GF-D8 (cell line): ENCODE measurements at places on chromosomes 6 and 20.
A peak's percentile ranks its signal among the peaks of the same experiment; 100 is the strongest.

- DNase-seq: no peak
Measured at GRCh38 chr20:43440531-43440930, 17.2 kb upstream of the SRSF6 start.

DNA sequence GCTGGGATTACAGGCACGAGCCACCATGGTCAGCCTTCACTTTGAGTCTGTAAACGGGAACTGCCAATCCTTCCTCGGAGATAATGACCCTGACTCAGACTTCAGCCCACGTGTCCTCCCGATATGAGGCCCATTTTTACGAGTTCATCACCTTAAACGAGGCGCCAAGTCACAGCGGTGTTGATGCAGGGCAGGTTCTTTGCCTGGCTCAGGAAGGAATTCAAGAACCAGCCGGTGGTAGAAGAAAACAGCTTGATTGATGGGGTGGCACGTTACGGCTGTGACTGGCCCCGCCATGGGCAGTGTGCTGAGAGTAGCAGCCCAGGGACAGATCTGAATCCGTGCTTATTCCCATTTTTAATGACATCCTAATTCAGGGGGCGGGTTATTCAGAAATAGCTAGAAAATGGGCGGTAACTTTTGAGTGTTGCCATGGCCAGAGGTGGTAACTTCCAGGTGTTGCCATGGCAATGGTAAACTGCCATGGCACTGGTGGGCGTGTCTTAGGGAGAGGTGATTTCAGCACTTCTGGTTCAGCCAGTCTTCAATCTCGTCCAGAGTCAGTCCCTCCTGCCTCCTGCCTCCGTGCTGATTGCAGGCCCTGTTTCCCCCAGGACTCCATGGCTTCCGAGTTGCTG lies 9.1 kb upstream of the MAP1LC3A start:
- DNase-seq: no peak

GRCh38 chr20:63117661-63118302 lies 98.1 kb downstream of the YTHDF1 start:
- DNase-seq: no peak

- DNase-seq: no peak
Measured at GRCh38 chr6:14423330-14423729, 305.8 kb downstream of the CD83 start.

DNA sequence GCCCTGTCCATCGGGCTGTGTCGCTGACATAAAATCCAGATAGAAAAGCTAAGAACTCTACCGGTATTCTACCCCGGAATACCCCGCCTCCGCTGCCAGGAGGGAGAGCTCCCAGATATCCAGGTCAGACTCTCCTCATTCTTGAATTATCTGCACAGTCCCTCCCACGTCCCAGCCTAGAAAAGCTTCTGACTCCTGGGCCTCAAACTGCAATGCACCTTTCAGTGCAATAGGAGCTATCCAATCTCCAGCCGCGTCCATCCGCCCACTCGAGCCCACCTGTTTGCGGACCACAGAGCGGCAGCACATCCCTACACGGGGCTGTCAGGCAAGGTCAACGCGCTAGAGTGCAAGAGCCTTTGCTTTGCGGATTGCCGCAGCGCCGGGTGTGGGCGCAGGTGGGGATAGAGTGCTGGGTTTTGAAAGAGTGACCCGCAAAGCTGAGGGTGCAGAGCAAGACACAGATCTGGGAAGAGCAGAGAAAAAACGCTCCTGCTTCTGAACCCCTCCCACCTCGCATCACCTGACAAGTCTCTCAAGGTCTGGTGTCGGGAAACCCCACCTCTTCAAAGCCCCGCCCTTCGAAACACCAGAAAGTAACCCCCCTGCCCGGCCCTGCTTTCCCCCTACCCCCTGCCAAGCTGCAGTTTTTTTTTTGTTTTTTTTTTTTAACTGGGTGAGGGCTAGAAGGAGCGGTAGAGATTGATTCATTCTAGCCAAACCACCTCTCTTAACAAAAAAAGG lies 1.3 kb downstream of the TAPBP start:
- DNase-seq: peak; percentile 39

DNA sequence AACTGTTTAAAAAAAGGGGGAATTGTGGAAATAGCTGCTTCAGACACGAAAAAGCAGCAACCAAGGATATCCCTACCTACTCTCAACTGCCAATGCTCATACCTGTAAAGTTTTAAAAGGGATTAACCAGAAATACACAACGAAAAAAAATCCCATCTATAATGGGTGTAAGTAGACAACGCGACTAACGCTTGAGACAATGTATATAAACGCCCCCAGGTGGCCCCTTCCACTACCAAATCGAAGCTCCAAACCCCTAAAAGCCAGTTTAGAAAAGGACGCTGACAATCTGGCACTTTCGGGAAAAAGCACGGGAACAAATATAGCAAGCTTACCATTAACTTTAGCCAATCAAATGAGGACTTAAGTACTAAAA lies 94.5 kb upstream of the BTN3A2 start:
- DNase-seq: no peak

- DNase-seq: no peak
Measured at GRCh38 chr6:156820089-156820798, 43.1 kb downstream of the ARID1B start.

GRCh38 chr6:150877928-150878327 lies 12.4 kb downstream of the MTHFD1L start:
- DNase-seq: no peak

- no peak for DNase-seq
Measured at GRCh38 chr6:168018664-168019063, 21.2 kb downstream of the KIF25 start.

DNA sequence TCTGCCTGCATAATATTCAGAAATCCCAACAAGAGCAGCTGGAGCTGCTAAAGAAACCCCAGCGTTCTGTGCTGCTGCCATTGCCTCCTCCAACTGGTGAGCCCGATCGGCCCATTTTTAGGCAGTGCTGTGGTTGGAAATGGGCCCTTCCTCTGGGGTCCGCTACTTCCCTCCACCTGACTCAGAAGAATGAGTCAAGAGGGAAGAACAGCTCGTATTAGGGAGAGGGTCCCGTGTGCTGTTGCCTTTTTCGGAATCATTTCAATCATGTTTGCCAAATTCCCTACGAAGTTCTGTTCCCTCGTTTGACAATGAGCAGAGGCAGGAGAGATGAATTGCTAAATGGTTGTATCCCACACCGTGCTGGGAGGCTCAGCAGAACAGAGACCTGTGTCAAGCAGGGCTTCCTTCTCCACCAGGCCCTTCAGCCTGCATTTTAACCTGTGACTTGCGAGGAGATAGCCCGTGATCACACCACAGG lies 38.4 kb downstream of the THBS2 start:
- DNase-seq: no peak

DNA sequence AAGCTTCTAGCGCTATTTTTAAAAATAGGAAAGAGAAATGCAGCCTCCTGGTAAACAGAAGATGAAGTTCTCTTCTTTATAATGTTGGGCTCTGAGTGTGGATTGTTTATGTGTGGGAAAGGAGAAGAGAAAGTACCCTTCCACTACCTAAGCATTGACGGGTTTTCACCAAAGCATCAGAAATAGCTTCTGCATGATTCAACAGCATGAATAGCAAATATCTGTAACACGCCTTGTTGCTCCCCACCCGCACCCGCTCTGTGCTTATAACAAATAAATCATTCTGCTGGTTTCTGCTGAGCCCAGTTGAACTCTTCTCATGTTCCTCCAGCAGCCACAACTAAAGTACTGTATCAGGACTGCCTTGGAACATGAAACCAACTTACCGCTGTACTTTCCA lies 20.7 kb downstream of the TXLNB start:
- no peak for DNase-seq

DNA sequence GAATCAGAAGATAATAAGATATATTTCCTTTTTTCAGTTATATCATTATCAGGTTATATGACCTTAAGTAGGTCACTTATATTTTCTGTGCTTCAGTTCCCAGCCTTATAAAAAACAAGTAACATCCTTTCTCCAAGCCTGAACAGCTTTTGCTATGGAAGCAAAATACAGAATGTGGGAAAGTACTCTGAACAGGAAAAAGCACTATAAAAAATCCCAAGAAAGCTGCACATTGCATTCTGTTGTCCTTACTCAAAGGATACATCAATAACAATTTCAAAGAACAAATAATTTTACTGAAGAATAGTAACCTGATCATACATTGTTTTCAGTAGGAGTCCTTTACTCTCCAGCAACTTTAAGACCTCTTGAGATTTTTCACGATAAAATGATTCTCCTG lies 56.4 kb downstream of the SLC35A1 start:
- no peak for DNase-seq

DNA sequence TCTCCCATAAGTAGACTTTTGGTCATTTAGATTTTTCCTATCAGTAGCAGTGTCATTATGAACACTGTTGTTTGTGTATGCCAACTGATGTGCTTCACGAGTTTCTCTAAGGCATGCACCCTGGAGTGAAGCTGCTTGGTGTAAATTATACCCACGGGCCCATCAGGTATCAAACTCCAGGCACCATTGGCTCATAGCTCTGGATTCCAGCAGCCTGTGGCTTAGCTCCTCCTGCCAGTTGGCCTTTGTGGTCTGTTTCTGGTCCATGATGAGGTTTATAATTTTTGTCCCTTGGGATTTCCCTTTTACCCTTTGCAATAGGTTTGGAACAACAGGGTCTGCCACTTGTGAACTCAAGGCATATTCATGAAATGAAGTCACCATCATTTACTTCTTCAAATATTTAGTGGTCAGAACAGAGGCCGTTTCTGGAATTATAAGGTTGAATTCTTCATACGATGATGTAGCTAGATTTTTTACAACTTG lies 350.5 kb downstream of the PRL start:
- no peak for DNase-seq

- DNase-seq: no peak
Measured at GRCh38 chr20:25316506-25317190, 68.8 kb downstream of the PYGB start.

- no peak for DNase-seq
Measured at GRCh38 chr20:22579711-22580697, 4.4 kb downstream of the FOXA2 start.

GRCh38 chr20:50237349-50237748 lies 46.7 kb downstream of the CEBPB start:
- DNase-seq: no peak

DNA sequence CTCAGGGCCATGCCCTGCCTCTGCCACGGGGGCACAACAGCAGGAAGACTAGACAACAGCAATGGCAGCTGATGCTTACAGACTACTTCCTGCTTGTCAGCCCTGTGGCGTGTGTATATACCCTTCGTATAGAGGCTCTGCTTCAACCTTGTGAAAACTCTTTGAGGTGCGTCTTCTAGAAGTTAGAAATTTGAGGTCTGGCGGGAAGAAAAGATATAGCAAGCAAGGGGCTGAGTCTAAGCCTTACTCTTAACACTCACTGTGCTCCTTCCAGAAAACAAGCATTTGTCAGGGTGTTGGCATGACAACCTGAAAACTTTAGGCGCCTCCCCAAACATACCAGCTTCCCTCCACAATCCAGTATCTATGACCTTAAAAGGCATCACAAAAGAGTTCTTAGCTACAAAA lies 33.3 kb downstream of the JPH2 start:
- DNase-seq: no peak

DNA sequence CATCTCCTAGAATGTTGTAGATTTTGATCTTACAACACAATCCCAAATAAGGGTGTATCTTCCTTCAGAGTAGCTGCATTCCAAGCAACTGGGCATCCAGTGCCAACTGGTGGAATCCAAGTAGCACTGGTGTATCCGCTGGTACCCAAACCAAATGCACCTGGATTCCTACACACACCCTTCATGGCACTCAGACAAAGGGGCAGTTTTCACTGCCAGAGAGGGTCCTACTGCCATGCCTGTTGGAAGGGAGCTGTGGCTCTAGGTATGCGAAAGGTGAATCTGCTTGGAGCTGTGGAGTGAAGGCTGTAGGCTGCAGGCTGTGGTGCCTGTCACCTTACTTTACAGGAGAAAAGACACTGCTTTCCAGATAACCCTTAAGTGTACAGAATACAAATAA lies 17.0 kb upstream of the CLDN20 start:
- no peak for DNase-seq

GRCh38 chr6:151534576-151534975 lies 40.8 kb downstream of the CCDC170 start:
- DNase-seq: no peak

GRCh38 chr20:33209789-33210188 lies 7.4 kb upstream of the BPIFA3 start:
- no peak for DNase-seq

GRCh38 chr20:9059931-9060330 lies 9.0 kb upstream of the PLCB4 start:
- DNase-seq: no peak

DNA sequence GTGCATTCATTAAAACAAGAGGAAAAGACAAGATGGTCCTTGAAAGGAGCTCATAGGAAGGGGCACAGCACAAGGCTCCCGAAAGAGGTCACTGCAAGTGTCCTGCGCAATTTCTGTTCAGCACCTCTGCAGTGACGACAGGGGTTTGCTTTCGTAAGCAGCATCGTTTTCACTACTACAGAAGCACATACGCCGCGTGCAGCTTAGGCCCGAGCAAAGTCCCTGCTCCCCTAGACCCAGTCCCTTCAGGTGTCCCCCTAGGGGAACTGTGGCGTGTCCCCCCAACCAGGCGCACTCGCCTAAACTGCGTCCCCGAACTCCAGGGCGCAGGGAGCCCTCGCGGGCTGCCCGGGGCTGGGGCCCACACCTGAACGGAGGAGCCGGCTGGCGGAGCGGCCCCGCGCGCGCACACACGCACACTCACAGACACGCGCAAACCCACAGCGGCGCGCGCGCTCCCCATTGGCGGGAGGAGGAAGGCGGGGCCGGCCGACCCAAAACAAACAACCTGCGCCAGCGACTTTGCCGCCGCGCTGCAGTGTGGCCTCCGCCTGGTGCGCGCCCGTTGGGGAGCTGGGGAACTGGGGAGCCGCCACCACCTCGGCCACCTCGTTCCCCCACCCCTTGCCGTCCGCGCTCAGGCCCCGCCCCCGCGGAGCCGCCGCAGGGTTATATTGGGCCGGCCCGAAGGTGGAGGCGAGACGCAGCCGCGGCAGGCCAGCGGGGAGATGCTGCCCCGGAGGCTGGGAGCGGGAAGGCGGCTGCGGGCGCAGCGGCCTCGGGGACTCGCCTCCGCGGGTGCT lies at the start of gene FOXQ1:
FOXQ1 (plus strand) TSS at position 699 of the 803 bp plus-strand sequence. CDS start 607 bp downstream, outside the sequence.
- no peak for DNase-seq

GRCh38 chr6:39402239-39402751 lies 79.8 kb upstream of the KCNK16 start:
- no peak for DNase-seq
